DMS 273 treated with DMSO at 0.1 percent for 48 hours (cell line): ENCODE measurements at places on chromosomes 12 and 14.

DNA sequence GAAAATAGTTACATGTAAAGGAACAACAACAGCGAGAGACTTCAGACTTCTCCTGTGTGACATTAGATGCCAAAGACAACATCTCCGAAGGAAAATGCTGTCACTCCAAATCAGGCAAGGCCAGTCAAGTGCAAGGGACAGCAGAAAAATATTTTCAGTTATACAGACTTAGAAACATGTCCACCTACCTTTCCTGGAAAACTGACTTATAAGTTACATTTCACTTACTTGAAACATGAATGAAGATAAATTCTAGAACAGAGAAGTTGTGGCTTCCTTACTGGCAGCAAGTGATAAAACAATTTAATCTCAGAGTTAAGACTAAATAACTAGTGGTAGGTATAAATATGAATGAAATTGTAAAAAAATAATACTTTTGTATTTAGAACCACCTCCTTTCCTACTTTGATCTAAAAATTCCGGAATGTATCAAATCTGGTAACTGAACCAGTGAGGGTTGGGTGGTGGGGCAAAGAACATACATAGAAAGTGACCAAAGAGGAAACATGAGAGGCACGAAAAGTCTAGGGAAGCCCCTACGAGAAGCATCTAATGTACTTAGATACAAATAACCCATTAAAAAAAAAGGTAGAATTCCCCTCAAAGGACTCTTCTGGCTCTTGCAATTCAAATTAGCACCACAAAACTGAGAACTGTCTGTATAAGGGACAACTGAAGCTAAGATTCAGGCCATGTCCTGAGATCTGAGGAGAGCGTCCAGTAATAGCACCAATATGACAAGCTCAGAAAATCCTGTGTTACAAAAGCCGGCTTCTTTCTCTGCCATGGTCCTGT is 21.2 kb downstream of the MTHFD1 start:
- DNase-seq, result no peak

DNA sequence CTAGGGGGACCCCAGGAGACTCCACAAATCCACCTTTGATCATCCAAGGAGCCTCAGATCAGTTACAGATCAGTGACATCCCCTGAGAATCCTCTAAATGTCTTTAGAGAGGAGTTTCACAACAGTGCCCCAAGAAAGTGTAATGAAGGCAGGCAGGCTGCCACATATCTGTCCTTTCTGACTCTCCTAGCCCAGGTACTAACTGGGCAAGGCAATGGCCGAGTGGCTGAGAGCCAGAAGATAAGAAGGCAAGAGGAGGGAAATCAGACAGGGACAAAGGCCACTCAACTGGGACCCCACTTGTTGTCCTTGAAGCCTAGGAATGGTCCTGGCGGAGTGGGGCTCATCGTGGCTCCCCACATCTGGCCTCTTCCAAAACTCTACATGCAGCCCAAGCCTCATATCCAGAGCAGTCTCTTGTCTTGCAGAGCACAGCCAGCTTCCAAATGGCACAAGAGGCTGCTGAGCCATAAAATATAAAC is 11.6 kb downstream of the ACTN1 start:
- DNase-seq, result no peak

DNA sequence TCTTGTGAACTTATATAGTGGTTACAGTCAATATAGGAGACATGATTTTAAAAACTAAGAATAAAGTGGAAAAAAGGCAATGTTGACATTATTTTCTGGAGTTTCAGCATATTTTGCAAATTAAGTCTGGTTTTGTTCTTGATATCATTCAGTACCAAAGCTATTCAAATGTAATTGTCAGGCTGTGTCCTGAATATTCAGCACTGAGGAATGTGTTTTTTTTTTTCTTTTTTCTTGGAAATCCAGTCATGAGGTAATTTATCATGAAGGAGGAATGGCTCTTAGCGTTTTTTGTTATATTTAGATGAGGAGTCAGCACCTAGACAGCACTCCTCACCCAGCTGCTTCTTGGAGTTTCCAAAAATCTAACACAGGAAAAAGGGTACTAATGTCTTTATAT is 225.5 kb downstream of the CCDC91 start:
- DNase-seq, result no peak

DNA sequence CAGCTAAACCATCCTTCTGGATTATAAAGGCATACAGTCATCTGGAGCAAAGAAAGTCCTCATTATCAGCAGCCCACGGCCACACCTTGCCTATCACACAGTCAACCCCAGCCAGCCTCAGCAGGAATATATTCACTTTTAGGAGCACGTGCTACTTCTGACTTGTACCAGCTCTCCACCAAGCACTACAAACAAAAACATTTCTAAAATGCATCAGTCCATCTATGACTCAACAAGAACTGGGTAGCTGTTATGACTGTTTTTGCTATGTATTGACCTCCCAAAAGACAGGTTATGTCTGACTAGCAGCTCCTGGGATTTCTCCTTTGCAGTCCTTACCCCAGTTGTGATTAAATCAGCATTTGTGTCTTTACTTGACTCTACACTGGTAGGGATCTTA is 31.2 kb downstream of the NUAK1 start:
- DNase-seq, result no peak

- no peak for DNase-seq
Measured at GRCh38 chr12:6917491-6918231, 3.3 kb downstream of the ENO2 start.

GRCh38 chr14:59107819-59108218 is 80.6 kb upstream of the DAAM1 start:
- DNase-seq, result no peak

- peak; percentile 67 for DNase-seq
Measured at GRCh38 chr14:59870277-59871165, at the start of gene RTN1. RTN1 (minus strand) TSS chr14:59870776; CDS start chr14:59870630, 146 bp downstream.
